ENCODE measurements at places on chromosomes 6 and 20. TPM values are rescaled to one million over a fixed set of nuclear protein-coding genes. Genes with fewer than 3 reads are reported as not detected.

NCOA7 gene
- total RNA-seq: 14.8 TPM

PRL gene
- total RNA-seq: not detected

GABRR2 gene
- total RNA-seq: 0.63 TPM

PABPC1L gene
- total RNA-seq: 6.6 TPM

GJA1 gene
- total RNA-seq: 0.31 TPM

PTPRT gene
- under 0.01 TPM for total RNA-seq

TPD52L2 gene
- total RNA-seq: 54.8 TPM

SYNDIG1 gene
- not detected for total RNA-seq

MEP1A gene
- not detected for total RNA-seq

TOX2 gene
- total RNA-seq: 0.21 TPM

DEFB127 gene
- not detected for total RNA-seq

MLN gene
- not detected for total RNA-seq

GGTLC1 gene
- total RNA-seq: not detected

ZBTB9 gene
- total RNA-seq: 3.5 TPM

MATN4 gene
- total RNA-seq: not detected

WASF1 gene
- total RNA-seq: 2.8 TPM

CST1 gene
- total RNA-seq: not detected

OLIG3 gene
- total RNA-seq: not detected

SYS1 gene
- 63.8 TPM for total RNA-seq

RAET1L gene
- total RNA-seq: 0.10 TPM

B3GAT2 gene
- total RNA-seq: not detected

ZNF165 gene
- total RNA-seq: 2.1 TPM

TRIM10 gene
- total RNA-seq: 0.21 TPM

ELOVL4 gene
- total RNA-seq: 0.73 TPM

FLRT3 gene
- not detected for total RNA-seq

LAMA2 gene
- total RNA-seq: 0.63 TPM

AIF1 gene
- 245 TPM for total RNA-seq

ECT2L gene
- not detected for total RNA-seq

AKAP12 gene
- total RNA-seq: 0.31 TPM

C6orf141 gene
- total RNA-seq: 0.21 TPM

CD83 gene
- 366 TPM for total RNA-seq

ZSCAN23 gene
- total RNA-seq: 0.73 TPM

BNIP5 gene
- not detected for total RNA-seq

SNAI1 gene
- 5.8 TPM for total RNA-seq

GMDS gene
- 10.6 TPM for total RNA-seq

C20orf96 gene
- total RNA-seq: 0.73 TPM

JPH2 gene
- total RNA-seq: not detected
